ENCODE measurements at places on chromosomes 12 and 14.

DNA sequence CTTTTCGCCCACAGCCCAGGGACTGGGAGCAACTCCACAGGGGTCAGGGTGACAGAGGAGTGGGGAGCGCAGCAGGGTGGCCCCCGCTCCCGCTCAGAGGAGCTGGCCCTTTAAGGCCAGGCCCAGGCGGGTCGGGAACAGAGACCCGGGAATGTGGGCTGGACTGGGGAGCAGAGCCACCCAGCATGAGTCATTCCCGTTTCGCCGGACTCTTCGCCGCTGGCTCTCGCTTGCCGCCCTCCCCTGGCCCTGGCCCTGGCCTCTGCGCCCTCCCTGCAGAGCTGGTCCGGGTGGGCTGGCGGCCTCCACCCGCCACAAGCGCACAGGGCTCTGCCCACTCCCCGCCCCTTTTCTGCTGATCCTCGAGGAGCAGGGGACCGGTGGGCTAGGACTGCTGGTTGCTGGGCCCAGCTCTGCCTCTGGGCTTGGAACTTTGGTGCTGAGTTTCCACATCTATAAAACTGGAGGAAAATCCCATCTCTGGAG, 92.8 kb downstream of the NINJ2 start:
- DNase-seq, result no peak
- H3K4me1 ChIP-seq, result peaks cover 9% of the 10 kb centered on the region
- H3K27ac ChIP-seq, result no peak overlapping the region
- H3K27me3 ChIP-seq, result peaks cover 4% of the 10 kb centered on the region
- no peaks in the 10 kb centered on the region for H3K36me3 ChIP-seq

DNA sequence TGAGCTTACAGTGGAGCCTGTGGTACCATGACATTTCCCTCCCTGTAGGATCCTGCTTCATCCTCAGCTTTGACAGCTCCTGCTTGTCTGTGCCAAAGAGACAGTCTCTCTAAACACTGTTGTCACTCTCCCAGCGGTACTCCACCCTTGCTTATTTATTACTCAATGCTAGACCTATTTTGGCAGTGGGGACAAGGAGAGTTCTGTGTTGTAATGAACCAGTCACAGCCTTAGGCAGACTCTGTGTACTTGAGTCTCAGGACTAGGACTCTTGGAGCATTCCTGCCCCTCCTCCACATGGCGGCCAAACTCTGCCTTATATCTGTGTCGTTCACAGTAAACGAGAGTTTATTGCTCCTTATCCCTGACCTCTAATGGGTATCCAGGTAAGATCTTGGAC, 70.9 kb downstream of the PIK3C2G start:
- no peaks in the 10 kb centered on the region for H3K36me3 ChIP-seq
- no peaks in the 10 kb centered on the region for H3K27me3 ChIP-seq

DNA sequence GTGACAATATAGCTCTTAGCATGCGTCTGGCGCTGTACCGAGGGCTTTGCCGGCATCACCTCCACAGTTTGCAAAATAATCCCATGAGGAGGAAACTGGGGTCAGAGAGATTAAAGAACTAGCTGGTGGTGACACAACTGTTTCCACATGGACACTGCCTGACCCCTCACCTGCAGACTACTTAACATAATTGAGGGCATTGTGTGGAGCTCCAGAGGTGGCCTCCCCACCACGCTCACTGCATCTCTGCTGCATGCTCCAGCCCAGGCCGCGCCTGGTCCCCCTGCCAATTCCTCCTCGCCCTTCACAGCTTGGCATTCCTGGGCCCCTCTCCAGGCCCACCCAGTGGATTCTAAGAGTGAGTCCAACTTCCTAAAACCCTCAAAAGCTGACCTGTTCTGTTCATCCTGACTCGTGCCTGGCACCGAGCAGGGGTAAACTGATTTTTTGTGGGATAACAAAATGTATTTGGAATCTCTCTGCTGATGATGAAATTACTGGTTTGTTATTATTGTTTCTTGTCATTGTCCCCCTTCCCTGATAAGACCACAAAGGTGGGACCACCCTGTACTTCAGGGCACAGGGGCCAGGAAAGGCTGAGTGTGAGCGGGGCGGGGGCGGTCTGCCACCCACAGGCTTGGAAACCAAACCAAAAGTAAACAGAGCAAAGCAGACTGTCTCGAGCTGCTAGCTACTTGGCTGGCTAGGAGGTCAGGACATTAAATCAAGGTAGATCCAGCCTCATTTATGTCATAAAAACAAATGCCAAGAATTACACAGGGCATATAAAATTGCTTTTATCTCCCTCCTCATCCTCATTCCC, 40.6 kb downstream of the CHGA start:
- peak overlapping the region; percentile 31 for H3K27ac ChIP-seq
- no peak overlapping the region for H3K4me3 ChIP-seq
- DNase-seq, result no peak
- H3K27me3 ChIP-seq, result no peaks in the 10 kb centered on the region

- H3K27ac ChIP-seq, result no peak overlapping the region
- no peak overlapping the region for H3K4me3 ChIP-seq
- DNase-seq, result peak; percentile 5
- H3K4me1 ChIP-seq, result peaks cover 4% of the 10 kb centered on the region
- no peaks in the 10 kb centered on the region for H3K36me3 ChIP-seq
Measured at GRCh38 chr14:34722723-34723545, 8.5 kb upstream of the CFL2 start.

DNA sequence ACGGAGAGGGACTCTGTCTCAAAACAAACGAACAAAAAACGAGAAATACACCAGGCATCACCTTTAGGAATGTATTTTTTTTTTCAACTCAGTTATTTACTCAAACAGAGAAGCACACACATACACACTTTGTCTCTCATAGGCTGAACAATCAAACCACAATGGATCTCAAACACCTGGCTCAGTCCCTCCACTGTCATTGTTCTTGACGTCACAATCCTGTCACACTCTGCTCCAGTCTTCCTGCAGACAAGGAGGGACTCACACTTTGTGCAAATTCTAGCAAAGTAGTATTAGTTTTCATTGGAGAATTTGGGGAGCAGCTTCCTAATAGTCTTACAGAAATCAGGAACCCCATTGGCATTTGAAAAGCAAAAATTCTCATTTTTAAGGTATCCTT, 727.8 kb downstream of the BCL11B start:
- DNase-seq, result no peak
- no peak overlapping the region for H3K4me3 ChIP-seq
- H3K36me3 ChIP-seq, result no peaks in the 10 kb centered on the region
- H3K4me1 ChIP-seq, result no peaks in the 10 kb centered on the region
- H3K27me3 ChIP-seq, result no peaks in the 10 kb centered on the region

GRCh38 chr12:116620124-116620491, 60.9 kb downstream of the MAP1LC3B2 start:
- H3K27me3 ChIP-seq, result no peaks in the 10 kb centered on the region
- no peak overlapping the region for H3K4me3 ChIP-seq
- H3K36me3 ChIP-seq, result no peaks in the 10 kb centered on the region
- no peak overlapping the region for H3K27ac ChIP-seq
- no peaks in the 10 kb centered on the region for H3K4me1 ChIP-seq

DNA sequence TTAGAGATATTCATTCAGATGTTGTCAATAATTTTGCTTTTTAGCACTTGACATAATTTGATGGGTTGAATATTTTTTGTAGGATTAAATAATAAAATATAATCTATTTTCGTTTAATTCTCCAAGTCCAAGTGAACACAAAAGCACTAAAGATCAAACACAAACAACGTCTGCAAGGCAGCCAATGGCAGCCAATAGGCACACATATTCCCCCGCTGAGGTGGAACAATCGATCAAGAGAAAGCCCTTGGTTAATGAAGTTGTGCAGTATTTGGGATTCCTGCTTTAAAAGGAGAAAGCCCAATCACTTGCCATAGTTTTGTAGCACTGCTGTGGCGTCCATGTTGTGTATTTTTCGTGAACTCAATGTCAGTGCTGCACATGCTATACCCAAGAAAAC, 1.5 kb downstream of the DHRS7 start:
- no peak for DNase-seq
- no peaks in the 10 kb centered on the region for H3K36me3 ChIP-seq
- H3K27ac ChIP-seq, result no peak overlapping the region
- H3K4me3 ChIP-seq, result no peak overlapping the region
- no peaks in the 10 kb centered on the region for H3K27me3 ChIP-seq
- H3K4me1 ChIP-seq, result peaks cover 16% of the 10 kb centered on the region

DNA sequence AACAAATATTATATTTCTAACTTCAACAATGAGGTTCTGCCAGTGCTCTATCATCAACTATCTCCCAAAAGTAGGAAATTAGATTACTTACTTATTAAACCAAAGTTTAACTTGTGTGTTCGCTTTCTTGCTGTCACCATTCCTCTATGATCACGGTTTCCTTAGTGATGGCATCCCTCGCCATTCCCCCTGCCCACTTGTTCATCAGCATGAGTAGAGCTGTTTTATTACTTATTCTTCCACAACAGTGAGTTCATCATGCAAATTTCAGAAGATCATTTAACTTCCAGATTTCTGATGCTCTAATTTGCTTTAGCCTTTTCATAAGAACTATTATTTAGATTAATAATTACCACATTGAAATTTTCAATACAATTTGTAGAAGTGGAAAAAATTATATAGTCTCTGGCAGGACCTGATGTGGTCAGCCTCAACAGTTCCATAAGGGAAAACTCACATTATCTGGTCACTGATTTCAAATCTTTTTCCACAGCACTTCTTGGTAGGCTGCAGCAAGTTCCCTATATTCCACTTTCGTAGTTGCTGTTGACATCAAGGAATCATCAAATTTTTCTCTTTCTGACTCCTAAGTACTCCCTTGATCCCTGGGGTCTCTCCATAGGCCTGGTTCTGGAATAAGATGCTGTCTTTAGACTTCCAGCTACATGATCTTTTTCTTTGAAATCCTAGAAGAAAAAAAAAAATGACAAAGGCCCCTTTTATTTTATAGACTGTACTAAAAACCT, 174.6 kb downstream of the RASSF9 start:
- H3K4me3 ChIP-seq, result no peak overlapping the region
- no peak overlapping the region for H3K27ac ChIP-seq
- no peaks in the 10 kb centered on the region for H3K36me3 ChIP-seq
- no peaks in the 10 kb centered on the region for H3K27me3 ChIP-seq
- H3K4me1 ChIP-seq, result no peaks in the 10 kb centered on the region

DNA sequence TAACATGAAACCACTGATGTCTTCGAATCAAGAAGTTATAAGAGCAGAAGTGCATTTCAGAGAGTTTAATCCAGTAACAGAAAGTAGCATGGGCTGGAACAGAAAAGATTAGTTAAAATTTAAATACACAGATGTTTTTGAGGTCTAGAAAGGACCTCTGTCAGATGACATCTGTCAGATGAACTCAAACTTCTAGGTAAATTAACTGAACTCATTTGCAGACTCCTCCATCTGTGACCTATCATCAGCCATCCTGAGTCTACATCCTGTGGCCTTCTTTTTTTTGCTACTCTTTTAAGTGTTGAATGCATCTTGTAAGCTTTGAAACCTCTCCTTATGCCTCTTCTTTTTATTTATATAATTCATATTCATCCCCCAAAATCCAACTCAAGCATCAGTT, 53.3 kb downstream of the C2CD5 start:
- DNase-seq, result no peak
- H3K36me3 ChIP-seq, result peaks cover 40% of the 10 kb centered on the region
- H3K4me1 ChIP-seq, result no peaks in the 10 kb centered on the region
- no peak overlapping the region for H3K27ac ChIP-seq
- H3K27me3 ChIP-seq, result no peaks in the 10 kb centered on the region
- H3K4me3 ChIP-seq, result no peak overlapping the region

GRCh38 chr14:93752980-93753561, 35.2 kb downstream of the PRIMA1 start:
- no peaks in the 10 kb centered on the region for H3K4me1 ChIP-seq
- no peaks in the 10 kb centered on the region for H3K27me3 ChIP-seq
- DNase-seq, result no peak
- H3K27ac ChIP-seq, result no peak overlapping the region
- no peak overlapping the region for H3K4me3 ChIP-seq

DNA sequence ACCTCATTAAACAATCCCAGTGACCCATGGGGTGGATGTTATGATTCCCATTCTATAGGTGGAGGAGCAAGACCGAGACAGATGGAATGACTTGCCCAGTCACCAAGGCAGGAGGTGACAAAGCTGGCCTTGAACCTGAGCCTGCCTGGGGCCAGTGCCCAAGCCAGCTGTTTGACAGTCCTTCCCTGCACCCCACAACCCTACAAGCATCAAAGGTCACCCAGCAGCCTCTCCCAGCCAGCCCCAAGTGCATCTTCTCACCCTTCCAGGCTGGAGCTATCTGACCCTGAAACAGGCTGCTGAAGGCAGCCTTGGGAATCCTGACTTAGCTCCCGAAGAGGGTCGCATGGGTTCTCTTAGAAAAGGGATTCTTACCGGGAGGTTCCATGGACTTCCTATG, 20.3 kb downstream of the MMAB start:
- no peak overlapping the region for H3K4me3 ChIP-seq
- H3K27me3 ChIP-seq, result peaks cover 18% of the 10 kb centered on the region
- no peak overlapping the region for H3K27ac ChIP-seq
- no peaks in the 10 kb centered on the region for H3K4me1 ChIP-seq
- DNase-seq, result no peak

DNA sequence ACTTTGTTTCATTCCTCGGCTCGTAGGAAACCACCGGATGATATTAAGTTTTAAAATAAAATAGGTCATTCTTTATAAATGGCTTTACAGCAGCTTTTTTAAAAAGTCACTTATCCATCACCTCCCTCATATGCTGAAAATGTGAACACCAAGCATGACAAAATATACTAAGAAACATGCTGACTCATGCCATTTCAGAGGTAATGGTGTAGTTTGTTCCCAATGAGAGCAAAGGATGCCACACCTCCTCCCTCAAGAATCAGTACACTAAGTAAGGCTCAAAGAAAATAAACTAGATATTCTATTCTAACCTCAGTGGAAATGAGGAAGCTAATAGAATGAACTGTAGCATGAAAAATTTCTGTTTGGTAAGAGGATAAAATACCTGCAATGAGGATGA, 5.5 kb upstream of the DIO2 start:
- no peak for DNase-seq
- H3K27ac ChIP-seq, result no peak overlapping the region
- H3K36me3 ChIP-seq, result no peaks in the 10 kb centered on the region

GRCh38 chr14:62451221-62451620, 594.0 kb downstream of the KCNH5 start:
- DNase-seq, result no peak
- H3K4me1 ChIP-seq, result no peaks in the 10 kb centered on the region
- no peak overlapping the region for H3K27ac ChIP-seq
- no peaks in the 10 kb centered on the region for H3K36me3 ChIP-seq
- H3K27me3 ChIP-seq, result no peaks in the 10 kb centered on the region

GRCh38 chr12:45184147-45184963, 31.5 kb upstream of the ANO6 start:
- H3K36me3 ChIP-seq, result peaks cover 5% of the 10 kb centered on the region
- DNase-seq, result no peak
- H3K4me1 ChIP-seq, result peaks cover 16% of the 10 kb centered on the region
- H3K27ac ChIP-seq, result peak overlapping the region; percentile 85

- H3K36me3 ChIP-seq, result no peaks in the 10 kb centered on the region
- H3K4me1 ChIP-seq, result no peaks in the 10 kb centered on the region
- no peak for DNase-seq
Measured at GRCh38 chr14:82694820-82695219, 1161.2 kb upstream of the SEL1L start.

DNA sequence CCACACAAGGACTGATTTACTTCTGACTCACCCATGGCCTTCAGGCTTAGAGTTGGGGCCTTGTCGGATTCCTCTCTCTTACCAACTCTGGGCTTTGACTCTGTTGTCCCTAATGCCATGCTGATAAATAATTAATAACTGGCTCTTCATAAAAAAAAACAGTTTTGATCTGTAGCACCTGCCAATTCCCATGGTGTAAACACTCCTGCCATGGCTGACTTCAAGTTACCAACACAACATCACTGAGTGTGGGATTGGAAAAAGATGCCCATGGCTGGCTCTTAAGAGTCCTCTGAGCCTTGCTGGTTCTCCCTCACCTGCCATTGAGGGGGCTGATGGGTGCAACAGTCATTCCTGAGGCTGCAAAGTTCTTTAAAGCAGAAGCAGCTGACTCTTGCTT, 104.8 kb downstream of the KIF26A start:
- H3K4me1 ChIP-seq, result no peaks in the 10 kb centered on the region
- H3K36me3 ChIP-seq, result no peaks in the 10 kb centered on the region
- H3K27ac ChIP-seq, result no peak overlapping the region
- DNase-seq, result no peak
